ENCODE measurements at places on chromosomes 6 and 20.
A peak's percentile ranks its signal among the peaks of the same experiment; 100 is the strongest.

DNA sequence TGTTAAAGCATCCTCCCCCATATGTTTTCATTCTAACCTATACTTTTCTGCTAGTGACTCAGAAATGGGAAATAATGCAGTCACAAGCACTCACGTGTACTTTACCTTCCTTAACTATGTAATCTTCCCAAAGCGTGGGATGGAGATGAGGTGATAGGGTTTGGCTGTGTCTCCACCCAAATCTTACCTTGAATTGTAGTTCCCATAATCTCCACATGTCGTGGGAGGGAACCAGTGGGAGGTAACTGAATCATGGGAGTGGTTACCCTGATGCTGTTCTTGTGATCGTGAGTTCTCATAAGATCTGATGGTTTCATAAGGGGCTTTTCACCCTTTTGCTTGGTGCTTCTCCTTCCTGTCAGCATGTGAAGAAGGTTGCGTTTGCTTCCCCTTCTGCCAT lies 35.4 kb downstream of the AGPAT4 start:
- no peak for DNase-seq

- DNase-seq = no peak
Measured at GRCh38 chr6:168411130-168411529, 29.9 kb upstream of the SMOC2 start.

DNA sequence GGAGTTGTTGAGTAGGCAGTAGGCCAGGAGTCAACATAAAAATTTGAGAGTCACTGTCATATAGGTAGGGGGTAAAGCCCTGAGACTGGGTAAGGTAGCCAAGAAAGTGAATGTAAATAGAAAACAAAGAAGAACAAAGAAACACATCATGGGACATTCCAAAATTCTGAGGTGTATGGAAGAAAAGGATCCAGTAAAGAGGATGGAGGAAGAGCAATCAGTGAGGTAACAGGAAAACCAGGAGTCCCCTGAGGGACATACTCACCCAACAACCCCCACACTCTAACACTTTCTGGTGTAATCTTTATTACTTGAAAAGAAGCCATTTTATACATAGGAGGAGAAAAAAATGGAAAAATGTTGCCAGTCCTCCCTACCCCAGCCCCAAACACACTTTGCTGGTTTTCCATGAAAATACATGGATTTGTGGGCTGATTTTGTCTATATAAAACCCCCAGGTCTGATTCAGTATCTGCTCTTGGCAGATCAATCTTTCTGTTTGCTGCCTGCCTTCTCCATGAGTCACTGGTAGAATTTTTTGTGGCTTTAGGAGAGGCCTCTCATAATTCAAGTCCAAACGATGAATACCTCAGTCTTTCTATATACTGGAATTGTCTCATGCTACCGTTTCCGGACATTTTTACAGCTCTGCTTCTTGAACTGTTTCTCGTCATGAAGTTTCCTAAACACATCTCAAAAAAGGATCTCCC lies 271.4 kb upstream of the MAN1A1 start:
- DNase-seq = no peak

DNA sequence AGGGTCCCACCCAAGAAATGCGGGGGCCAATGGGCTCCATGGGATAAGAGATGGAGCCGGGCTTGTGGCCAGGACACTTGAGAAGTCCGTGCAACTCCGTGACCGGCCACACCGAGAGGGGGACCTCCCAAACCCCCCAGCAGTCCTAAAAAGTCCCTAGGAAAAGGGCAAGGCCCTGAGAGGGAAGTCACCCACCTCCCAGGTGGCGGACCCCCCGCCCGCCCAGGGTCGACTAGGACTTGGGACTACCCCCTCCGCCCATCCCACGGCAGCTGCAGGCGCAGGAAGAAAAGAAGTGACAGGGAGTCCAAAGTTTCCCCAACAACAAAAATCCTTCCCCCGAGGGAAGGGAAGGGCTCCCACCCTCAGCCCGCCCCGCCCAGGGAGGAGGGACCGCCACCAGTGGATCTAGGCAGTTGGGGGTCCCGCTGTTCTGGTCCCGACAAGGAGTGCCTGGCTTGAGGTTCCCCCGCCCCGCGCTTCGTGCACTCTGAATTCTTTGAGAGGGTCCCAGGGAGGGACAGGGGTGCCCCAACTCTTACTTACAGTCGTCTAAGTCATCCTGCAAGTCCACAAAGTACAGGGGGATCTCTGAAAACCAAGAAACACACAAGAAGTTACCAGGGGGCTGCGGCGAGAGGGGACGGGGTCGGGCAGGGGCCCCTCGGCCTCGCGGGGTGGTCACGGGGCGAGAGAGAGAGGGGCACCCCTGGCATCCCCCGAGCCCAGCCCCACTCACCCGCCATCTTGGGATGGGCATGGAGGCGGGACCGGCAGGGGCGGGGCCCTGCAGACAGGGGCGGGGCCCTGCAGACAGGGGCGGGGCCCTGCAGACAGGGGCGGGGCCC lies 611 bp upstream of the RAB22A start:
- peak; percentile 15 for DNase-seq

- DNase-seq = no peak
Measured at GRCh38 chr6:163371129-163371528, 43.4 kb upstream of the QKI start.

DNA sequence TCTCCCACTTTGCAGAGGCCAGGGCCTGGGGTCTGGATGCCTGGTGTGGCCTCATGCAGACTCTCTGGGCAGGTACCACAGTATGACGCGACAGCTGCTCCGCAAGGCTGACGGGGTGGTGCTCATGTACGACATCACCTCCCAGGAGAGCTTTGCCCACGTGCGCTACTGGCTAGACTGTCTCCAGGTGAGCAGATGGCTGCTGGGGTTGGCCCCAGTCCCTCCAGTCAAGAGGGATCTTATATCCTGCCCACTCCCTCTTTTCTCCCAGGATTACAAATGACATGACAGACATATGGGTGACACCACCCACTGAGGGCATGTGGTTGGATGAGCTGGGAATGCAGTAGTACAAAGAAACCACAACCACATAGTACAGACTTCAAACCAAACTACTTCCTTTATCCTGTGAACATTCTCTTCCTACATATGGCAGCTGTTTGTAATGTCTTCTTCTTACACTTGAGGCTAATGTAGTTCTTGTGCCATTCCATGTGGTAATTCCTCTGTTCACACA lies 29.9 kb downstream of the RAB44 start:
- DNase-seq = no peak

GRCh38 chr6:100889351-100889750 lies 8.2 kb upstream of the ASCC3 start:
- DNase-seq = peak; percentile 53

DNA sequence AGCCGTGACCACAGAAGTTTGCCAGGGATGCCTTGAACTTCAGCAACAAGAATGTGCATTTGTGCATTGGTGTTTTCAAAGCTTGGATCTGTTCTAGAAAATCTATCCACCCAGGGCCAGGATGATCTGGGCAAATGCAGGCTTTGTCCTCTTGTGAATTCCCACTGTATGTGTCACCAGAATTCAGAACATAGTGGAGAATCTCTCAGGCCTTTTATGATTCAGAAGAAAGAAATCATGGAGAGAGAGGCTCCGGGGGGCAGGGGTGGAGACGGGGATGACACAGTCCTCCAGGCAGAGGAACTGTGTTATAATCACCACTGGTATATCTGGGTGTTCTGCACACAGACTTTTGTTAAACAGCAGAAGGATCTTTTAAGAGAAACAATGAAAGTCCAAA lies 304.1 kb downstream of the CDH4 start:
- DNase-seq = no peak

DNA sequence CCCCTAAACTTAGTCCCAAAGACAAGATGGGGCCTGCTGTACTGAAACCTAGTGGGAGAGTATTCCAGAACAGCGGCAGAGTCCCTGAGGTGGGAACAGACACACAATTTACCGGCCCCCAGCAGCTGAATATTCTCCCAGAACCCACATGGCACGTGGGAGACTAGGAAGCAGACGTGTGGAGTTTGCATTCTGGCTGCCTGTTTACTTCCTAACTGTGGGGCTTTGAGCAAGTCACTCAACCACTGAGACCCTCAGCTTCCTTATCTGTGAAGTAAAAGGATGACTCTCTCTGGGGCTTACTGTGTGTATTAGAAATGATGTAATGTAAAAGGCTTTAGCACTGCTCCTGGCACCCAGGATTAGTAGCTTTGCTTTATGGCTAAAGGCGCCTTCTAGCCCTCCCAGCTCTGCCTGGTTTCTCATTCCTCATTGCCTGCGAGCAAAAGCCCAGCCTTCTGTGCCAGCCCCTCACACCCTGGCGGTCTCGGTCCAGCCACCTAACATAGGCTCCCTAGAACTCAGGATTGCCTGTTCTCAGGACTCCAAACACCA lies 353.1 kb downstream of the CDC5L start:
- no peak for DNase-seq

GRCh38 chr6:36594816-36595643 lies 868 bp downstream of the SRSF3 start:
- DNase-seq = no peak

DNA sequence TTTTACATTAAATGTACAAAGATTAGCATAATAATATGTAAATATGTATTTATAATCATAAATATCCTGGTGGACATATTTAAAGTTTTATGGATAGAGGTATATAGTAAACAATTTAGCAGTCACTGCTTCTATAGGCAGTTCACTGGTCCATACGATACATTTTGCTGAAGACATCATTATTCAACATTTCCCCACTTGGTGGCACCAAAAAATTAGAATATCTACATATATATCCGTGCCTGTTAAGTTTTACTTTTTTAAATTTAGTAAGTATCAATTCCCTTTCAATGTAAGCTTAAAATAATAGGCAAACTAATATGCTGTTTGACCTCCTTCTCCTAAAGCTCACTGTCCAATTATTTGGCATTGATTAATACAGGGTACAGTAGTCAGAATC lies 64.2 kb downstream of the LMBRD1 start:
- DNase-seq = no peak

DNA sequence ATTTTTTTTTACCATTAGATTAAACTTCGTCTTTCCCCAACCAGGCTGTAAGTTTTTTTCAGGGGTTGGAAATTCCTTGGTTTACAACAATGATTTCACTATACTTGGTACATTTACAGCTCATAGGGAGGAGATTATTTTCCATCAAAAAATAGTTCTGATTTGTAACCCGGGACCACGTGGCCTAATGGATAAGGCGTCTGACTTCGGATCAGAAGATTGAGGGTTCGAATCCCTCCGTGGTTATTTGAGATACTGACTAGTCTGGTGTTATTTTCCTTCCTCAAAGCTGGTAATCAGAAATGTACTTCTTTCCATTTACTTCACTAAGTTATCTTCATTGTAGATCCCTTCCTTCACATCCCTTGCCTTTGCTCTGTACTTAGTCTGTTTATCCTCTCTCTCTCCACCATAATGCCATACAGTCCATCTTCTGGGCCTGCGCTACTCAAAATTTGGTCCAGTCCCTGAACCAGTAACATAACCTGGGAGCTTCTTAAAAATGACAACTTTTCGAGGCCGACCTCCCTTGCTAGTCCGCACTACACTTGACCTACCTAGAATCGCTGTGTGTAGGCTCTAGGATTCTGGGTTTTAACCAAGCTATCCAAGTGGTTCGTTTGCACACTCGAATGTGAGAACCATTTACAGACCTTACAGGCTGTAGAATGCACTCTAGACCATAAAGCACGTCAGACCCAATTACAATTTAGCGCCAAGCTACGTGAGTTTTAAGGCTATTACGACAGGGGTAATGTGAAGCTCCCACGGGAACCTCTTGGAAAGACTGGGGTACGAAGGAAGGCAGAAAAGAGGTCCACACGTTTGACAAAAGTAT lies 42.1 kb upstream of the BTN3A2 start:
- DNase-seq = peak; percentile 89

GRCh38 chr6:109834131-109834530 lies 143.0 kb downstream of the FIG4 start:
- DNase-seq = no peak

GRCh38 chr6:45813943-45814342 lies 201.7 kb downstream of the CLIC5 start:
- no peak for DNase-seq

- DNase-seq = no peak
Measured at GRCh38 chr6:53107091-53107490, 41.5 kb downstream of the GCM1 start.

DNA sequence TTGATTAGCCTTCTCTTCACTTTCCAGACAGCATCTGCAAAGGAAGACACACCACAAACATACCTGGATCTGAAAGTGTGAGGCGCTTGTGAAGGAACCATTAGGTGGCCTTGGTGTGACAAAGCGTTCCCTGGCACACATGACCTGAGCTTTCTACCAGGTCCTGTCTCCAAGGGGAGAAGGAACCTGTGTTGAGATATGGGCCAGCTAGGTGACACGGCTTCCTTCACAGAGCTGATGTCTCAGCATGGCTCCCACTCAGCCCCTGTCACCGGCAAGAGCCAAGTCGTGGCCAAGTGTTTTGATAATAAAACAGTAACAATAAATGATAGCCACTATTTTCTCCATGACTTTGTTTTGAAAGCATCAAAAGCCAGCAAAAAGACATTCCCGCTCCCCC lies 20.3 kb upstream of the TAGAP start:
- no peak for DNase-seq

Measured in cerebellar cortex (tissue), 1 donor.